ENCODE measurements at places on chromosomes 5 and 9. TPM values are rescaled to one million over a fixed set of nuclear protein-coding genes. Genes with fewer than 3 reads are reported as not detected.
A peak's percentile ranks its signal among the peaks of the same experiment; 100 is the strongest.

- H3K4me1 ChIP-seq: peaks cover 14% of the 10 kb centered on the region
- no peak overlapping the region for H3K4me3 ChIP-seq
- no peak overlapping the region for H3K27ac ChIP-seq
- H3K36me3 ChIP-seq: no peaks in the 10 kb centered on the region
- no peak for DNase-seq
- H3K27me3 ChIP-seq: no peaks in the 10 kb centered on the region
Observed at GRCh38 chr9:131986576-131986975, 93.1 kb downstream of the MED27 start.

GRCh38 chr9:347667-348292 is 133.1 kb downstream of the DOCK8 start:
- DNase-seq: no peak
- H3K27ac ChIP-seq: no peak overlapping the region
- H3K27me3 ChIP-seq: no peaks in the 10 kb centered on the region
- H3K4me3 ChIP-seq: no peak overlapping the region

- no peak overlapping the region for H3K4me3 ChIP-seq
- DNase-seq: peak; percentile 84
- H3K36me3 ChIP-seq: no peaks in the 10 kb centered on the region
- no peak overlapping the region for H3K27ac ChIP-seq
Observed at GRCh38 chr9:6305954-6306563, 22.1 kb upstream of the TPD52L3 start.

DNA sequence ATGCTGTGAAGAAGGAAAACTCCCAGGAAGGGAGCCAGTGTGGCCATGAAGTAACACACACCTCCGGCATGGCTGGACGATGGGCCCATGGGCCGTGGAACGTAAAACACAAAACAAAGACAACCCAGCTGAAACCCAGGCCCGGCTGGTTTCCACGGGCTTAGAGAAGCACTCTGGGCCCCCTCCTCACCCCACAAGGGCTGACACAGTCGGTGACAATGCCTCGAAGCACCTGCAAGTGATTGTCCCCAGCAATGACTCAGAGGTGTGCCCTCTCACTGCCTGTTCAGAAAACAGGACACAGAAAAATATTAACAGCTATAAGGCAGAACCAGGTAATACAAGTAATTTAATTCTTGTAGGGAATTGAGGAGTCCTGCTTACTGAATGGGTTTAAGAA is 135.3 kb downstream of the ROR2 start:
- H3K4me3 ChIP-seq: no peak overlapping the region
- H3K27ac ChIP-seq: no peak overlapping the region
- peaks cover 23% of the 10 kb centered on the region for H3K27me3 ChIP-seq

DNA sequence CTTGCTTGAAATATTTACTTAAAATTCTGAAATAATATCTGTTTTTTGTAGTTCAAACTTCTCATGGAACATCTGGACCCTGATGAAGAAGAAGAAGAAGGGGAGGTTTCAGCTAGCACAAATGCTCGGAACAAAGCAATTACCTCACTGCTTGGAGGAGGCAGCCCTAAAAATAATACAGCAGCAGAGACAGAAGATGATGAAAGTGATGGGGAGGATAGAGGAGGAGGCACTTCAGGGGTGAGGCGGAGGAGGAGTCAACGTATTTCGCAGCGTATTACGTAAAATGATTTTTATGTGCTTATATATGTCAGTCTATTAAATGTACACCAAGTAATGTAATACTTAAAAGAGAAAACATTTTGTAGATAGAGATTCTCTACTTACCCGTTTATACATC is 185.4 kb downstream of the CPLANE1 start:
- no peak for DNase-seq
- no peaks in the 10 kb centered on the region for H3K27me3 ChIP-seq
- no peak overlapping the region for H3K4me3 ChIP-seq

- no peaks in the 10 kb centered on the region for H3K36me3 ChIP-seq
- peaks cover 6% of the 10 kb centered on the region for H3K27me3 ChIP-seq
Observed at GRCh38 chr9:96246267-96246671, 55.7 kb downstream of the HSD17B3 start.

DNA sequence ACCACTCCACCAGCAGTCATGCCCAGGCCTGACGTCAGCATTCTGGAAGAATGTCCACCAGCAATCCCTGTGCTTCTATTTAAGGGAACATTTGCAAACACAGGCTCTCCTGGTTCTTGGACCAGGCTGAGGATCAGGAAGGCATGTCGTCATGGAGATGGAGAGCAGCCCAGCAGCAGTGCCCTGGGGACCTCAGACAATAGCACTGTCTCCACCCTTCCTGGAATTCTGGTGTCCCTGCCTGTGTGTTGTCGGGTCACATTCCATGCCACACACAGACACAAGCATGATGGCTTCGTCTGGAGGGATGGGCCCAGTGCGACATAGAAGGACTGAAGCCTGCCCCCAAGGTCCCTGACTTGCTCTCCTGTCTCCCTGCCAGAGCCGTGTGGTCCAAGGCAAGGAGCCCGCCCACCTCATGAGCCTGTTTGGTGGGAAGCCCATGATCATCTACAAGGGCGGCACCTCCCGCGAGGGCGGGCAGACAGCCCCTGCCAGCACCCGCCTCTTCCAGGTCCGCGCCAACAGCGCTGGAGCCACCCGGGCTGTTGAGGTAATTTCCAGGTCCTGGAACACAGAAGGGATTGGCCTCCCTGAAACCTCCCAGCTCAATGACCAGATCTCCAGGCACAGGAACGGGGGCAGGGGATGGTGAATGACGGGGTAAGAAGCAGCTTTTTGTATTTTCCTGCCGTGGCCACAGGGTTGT is 43.8 kb downstream of the STOM start:
- H3K4me1 ChIP-seq: peaks cover 34% of the 10 kb centered on the region
- no peaks in the 10 kb centered on the region for H3K27me3 ChIP-seq
- peak overlapping the region; percentile 63 for H3K27ac ChIP-seq
- peak; percentile 93 for DNase-seq
- H3K36me3 ChIP-seq: peaks cover 80% of the 10 kb centered on the region

DNA sequence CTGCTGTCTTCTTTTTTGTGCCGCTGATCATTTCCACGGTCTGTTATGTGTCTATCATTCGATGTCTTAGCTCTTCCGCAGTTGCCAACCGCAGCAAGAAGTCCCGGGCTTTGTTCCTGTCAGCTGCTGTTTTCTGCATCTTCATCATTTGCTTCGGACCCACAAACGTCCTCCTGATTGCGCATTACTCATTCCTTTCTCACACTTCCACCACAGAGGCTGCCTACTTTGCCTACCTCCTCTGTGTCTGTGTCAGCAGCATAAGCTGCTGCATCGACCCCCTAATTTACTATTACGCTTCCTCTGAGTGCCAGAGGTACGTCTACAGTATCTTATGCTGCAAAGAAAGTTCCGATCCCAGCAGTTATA is 17.1 kb downstream of the F2R start:
- DNase-seq: no peak
- no peak overlapping the region for H3K27ac ChIP-seq
- peaks cover 28% of the 10 kb centered on the region for H3K36me3 ChIP-seq
- no peaks in the 10 kb centered on the region for H3K4me1 ChIP-seq
- H3K4me3 ChIP-seq: no peak overlapping the region

DNA sequence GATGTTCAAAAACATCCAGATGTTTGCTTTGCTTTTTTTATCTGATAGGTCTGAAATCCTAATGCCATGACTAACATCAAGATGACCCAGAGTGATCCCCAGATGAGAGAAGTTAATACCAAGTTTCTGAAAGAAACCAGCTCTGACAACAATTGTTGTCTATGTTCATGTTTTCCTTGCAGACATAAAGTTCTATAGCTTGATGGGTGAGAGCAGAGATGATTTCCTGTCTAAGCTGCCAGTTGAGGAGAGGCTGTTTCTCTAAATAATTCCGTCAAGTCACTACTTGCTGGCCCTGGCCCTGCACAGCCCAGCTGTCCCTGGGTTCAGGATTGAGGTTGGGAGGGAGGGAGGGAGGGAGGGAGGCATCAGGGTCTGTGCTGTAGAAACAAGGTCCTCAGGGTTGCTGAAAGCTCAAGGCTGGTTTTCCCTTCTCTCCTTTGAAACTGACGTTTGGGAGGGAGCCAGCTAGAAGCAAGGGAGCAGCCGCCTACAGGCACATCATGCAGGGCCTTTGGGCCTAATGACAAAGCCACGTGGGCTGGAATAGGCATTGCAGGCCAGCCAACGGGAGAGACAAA is 3.9 kb downstream of the SPARC start:
- H3K27ac ChIP-seq: peak overlapping the region; percentile 99
- peak; percentile 37 for DNase-seq
- peaks cover 78% of the 10 kb centered on the region for H3K4me1 ChIP-seq
- H3K36me3 ChIP-seq: peaks cover 76% of the 10 kb centered on the region

DNA sequence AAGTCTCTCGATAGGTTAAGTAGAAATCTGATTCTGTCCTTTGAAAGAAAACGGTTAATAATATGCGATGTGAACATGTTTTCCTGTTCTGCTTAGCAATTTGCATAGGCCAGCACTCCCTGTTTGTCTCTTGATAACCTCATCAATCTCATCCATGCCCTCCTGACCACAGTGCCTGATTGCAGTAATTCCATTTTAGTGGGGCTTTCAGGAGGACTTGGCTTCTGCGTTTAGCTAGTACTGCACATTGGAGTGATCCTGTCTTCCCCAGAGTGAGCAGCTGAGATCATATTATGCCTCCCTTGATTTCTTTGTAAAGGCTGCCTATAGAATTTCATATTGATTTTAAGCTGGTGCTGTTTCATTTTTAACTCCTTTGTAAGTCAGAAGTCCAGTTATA is 335.9 kb upstream of the ISL1 start:
- no peak overlapping the region for H3K27ac ChIP-seq
- H3K36me3 ChIP-seq: no peaks in the 10 kb centered on the region
- no peaks in the 10 kb centered on the region for H3K4me1 ChIP-seq
- no peak overlapping the region for H3K4me3 ChIP-seq

DNA sequence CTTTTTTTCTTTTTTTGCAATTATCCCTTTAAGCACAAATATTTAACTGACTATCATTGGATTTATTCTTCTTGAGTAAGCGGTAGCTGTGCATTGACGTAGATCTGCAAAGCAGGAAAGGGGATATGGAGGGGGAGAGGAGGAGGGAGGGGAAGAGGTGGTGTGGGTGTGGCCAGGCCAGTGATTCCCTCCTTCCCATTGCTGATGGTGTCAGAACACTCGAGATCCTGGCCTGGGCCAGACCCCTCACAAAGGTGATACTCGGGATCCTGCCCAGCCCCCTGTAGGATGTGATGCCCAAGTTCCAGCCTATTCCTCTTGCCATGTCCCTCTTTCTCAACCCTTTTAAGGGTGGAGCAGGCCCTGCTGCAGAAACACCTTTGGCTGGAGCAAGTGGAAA is 9.9 kb downstream of the SLC36A3 start:
- H3K27me3 ChIP-seq: no peaks in the 10 kb centered on the region
- no peak overlapping the region for H3K27ac ChIP-seq
- no peak overlapping the region for H3K4me3 ChIP-seq
- H3K4me1 ChIP-seq: no peaks in the 10 kb centered on the region

DNA sequence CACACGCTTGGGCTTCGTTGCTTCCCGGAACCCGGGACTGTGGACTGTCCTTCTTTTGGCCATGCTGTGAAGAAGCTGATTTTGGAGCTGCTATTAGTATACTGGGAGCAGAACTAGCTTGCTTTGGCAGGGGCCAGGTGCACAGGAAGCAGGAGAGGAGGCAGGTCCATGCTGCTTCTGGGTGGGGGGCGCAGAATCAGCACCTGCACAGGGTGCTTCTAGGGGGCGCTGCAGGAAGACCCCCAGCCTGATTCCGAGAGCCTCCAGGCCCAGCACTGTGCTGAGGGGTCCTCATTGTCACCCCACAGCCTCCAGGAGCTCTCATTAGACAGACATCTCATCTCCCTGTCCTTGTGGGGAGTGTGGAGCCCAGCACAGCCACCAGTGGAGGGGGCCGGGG is 252.6 kb upstream of the IRX4 start:
- H3K27me3 ChIP-seq: no peaks in the 10 kb centered on the region
- no peaks in the 10 kb centered on the region for H3K36me3 ChIP-seq
- no peak overlapping the region for H3K4me3 ChIP-seq
- no peaks in the 10 kb centered on the region for H3K4me1 ChIP-seq
- no peak for DNase-seq

DNA sequence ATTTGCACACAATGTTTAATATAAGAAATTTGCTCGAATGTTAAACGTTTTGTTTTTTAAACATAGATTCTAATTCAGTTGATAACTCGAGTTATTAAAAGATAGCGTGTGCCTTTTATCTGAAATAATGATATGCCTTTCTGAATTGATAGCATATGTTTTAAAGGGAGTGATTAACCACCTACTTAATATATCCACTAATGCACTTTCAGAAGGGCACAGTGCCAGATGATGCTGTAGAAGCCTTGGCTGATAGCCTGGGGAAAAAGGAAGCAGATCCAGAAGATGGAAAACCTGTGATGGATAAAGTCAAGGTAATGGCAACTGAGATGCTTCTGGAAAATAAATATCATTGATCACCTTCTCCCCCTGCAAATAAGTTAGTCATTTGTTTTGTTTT is 53.9 kb downstream of the ERAP1 start:
- no peak overlapping the region for H3K27ac ChIP-seq
- no peaks in the 10 kb centered on the region for H3K4me1 ChIP-seq
- DNase-seq: no peak
- H3K27me3 ChIP-seq: no peaks in the 10 kb centered on the region
- no peak overlapping the region for H3K4me3 ChIP-seq

GRCh38 chr5:139711067-139711905 is 63.1 kb downstream of the CXXC5 start:
- H3K27me3 ChIP-seq: no peaks in the 10 kb centered on the region
- DNase-seq: peak; percentile 92
- H3K36me3 ChIP-seq: no peaks in the 10 kb centered on the region
- H3K4me3 ChIP-seq: peak overlapping the region; percentile 70

DNA sequence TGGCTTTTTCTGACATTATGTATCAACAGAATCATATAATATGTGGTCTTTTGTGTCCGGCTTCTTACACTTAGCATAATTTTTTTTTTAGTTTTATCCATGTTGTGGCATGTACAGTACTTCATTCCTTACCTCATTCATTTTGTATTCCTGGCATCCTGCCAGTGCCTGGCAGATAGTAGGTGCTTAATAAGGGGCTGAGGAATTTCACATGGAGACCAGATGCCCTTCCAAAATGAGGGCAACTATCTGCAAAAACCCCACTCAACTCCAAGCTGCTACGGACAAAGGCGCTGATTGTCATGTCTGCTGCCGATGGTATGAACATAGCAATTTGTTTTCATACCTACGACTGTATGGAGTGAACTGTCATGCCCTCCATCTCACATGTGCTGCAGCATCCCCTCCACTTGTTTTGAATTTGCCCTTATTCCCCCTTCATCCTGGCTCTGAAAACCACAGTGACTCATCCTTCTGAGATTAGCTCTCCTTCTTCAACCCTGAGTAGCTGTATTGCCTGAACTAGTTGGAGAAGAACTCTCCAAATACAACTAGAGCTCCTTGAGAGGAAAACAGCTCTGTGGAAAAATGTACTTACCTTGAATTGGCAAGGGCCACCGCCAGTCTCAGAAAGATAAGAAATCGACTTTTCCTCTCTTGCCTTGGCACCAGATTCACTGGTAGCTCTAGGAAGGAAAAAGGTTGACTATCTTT is 41.3 kb upstream of the FOXE1 start:
- H3K4me3 ChIP-seq: no peak overlapping the region
- no peak overlapping the region for H3K27ac ChIP-seq
- H3K4me1 ChIP-seq: no peaks in the 10 kb centered on the region
- peaks cover 24% of the 10 kb centered on the region for H3K27me3 ChIP-seq
- DNase-seq: peak; percentile 85

GRCh38 chr9:121884057-121884541 is 209.0 kb downstream of the TTLL11 start:
- no peak overlapping the region for H3K4me3 ChIP-seq
- no peak for DNase-seq
- no peaks in the 10 kb centered on the region for H3K27me3 ChIP-seq

ADRB2 gene
- total RNA-seq: 0.29 TPM

HCN1 gene
- total RNA-seq: not detected

SLC6A19 gene
- not detected for total RNA-seq

PDGFRB gene
- 567 TPM for total RNA-seq

SMIM33 gene
- total RNA-seq: not detected

OBP2B gene
- not detected for total RNA-seq

JAKMIP2 gene
- total RNA-seq: 1.1 TPM

MLLT3 gene
- total RNA-seq: 13.8 TPM

IFNB1 gene
- not detected for total RNA-seq

Data from osteoblast (primary cell).